ENCODE measurements at places on chromosomes 5 and 9.

GRCh38 chr5:122400341-122400740, 88.3 kb downstream of the SNCAIP start:
- DNase-seq = no peak

- DNase-seq = no peak
Observed at GRCh38 chr5:61023131-61023530, 78.1 kb downstream of the NDUFAF2 start.

- DNase-seq = no peak
Observed at GRCh38 chr5:56039985-56040384, 45.2 kb upstream of the IL6ST start.

GRCh38 chr5:68533051-68533450, 317.5 kb downstream of the PIK3R1 start:
- DNase-seq = no peak

- DNase-seq = no peak
Observed at GRCh38 chr5:126610616-126611015, 9.9 kb downstream of the PHAX start.

- DNase-seq = no peak
Observed at GRCh38 chr5:151271336-151271735, 18.4 kb downstream of the GM2A start.

GRCh38 chr5:62326702-62327101, 20.7 kb downstream of the KIF2A start:
- DNase-seq = no peak

All from H54 (cell line).